ENCODE measurements at places on chromosomes 1 and 21.

- no peak overlapping the region for H3K27ac ChIP-seq
- DNase-seq: no peak
- peak overlapping the region; percentile 83 for H3K4me3 ChIP-seq
- H3K4me1 ChIP-seq: peaks cover 21% of the 10 kb centered on the region
- H3K36me3 ChIP-seq: peaks cover 14% of the 10 kb centered on the region
Measured at GRCh38 chr21:33544451-33545195, 1.8 kb downstream of the SON start.

- H3K4me3 ChIP-seq: no peak overlapping the region
- H3K4me1 ChIP-seq: no peaks in the 10 kb centered on the region
- H3K27me3 ChIP-seq: no peaks in the 10 kb centered on the region
- no peaks in the 10 kb centered on the region for H3K36me3 ChIP-seq
- H3K27ac ChIP-seq: no peak overlapping the region
- no peak for DNase-seq
Measured at GRCh38 chr1:151377150-151377884, 4.8 kb upstream of the SELENBP1 start.

- no peak overlapping the region for H3K27ac ChIP-seq
- H3K4me3 ChIP-seq: no peak overlapping the region
- H3K36me3 ChIP-seq: no peaks in the 10 kb centered on the region
- no peak for DNase-seq
- peaks cover 3% of the 10 kb centered on the region for H3K4me1 ChIP-seq
- peaks cover 31% of the 10 kb centered on the region for H3K27me3 ChIP-seq
Measured at GRCh38 chr1:6491966-6492365, 499 bp upstream of the PLEKHG5 start.

DNA sequence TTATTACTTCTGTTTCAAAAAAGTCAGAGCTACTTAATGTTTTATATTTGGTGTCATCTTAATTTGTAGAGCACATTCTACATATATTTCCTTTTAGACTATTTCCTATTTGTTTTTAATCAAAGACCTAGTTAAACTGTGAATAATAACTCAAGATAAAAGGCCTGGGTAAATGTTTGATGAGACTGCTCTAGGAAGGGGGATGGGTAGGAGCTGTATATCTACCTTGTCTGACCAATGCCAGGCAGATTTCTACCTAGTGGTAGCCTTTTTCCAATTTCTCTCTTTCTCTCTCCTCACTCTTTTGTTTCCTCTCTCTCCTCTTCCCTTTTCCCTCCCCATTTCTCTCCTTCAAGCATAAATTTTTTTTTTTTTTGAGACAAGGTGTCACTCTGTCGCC, 31.9 kb upstream of the IVNS1ABP start:
- no peak overlapping the region for H3K4me3 ChIP-seq
- no peaks in the 10 kb centered on the region for H3K27me3 ChIP-seq
- no peak overlapping the region for H3K27ac ChIP-seq
- no peaks in the 10 kb centered on the region for H3K36me3 ChIP-seq
- no peak for DNase-seq

GRCh38 chr1:52739699-52740467, 13.6 kb downstream of the ZYG11B start:
- no peak overlapping the region for H3K27ac ChIP-seq
- DNase-seq: no peak
- H3K4me1 ChIP-seq: peaks cover 9% of the 10 kb centered on the region
- no peak overlapping the region for H3K4me3 ChIP-seq
- no peaks in the 10 kb centered on the region for H3K36me3 ChIP-seq
- H3K27me3 ChIP-seq: no peaks in the 10 kb centered on the region

DNA sequence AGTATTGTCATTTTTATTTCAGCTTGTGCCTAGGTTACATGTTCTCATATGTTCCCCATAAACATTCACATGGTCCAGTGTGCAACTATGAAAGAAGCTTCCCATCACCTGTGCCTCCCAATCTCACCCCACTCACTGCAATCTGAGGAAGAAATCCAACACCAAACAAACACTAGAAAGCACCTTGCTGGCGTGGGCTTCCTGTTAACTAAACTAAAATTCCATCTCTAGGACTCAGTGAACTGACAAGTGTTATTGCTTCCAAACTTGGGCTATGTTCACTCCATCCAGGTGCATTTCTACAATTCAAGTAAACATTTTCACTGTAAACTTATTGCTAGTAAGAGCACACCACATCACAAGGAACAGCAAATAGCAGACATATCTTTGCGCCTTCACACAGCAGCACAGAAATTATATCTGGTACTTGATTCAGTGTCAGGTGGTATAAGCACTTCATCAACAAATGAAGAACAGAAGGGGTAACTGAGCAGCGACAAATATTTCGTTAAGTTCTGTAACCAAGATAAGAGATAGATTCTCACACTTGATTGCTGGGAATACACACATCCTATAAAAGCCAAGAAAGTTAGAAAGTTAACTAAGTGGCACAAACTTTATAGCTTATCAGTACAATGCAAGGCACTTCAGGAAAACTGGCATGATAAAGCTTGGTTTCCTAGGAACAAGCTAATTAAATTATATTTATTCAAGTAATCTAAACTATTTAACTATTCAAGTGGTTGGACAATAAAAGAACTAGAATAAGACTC, 8.9 kb upstream of the KCNJ15 start:
- DNase-seq: no peak
- no peaks in the 10 kb centered on the region for H3K27me3 ChIP-seq
- no peaks in the 10 kb centered on the region for H3K36me3 ChIP-seq
- H3K4me1 ChIP-seq: peaks cover 17% of the 10 kb centered on the region

DNA sequence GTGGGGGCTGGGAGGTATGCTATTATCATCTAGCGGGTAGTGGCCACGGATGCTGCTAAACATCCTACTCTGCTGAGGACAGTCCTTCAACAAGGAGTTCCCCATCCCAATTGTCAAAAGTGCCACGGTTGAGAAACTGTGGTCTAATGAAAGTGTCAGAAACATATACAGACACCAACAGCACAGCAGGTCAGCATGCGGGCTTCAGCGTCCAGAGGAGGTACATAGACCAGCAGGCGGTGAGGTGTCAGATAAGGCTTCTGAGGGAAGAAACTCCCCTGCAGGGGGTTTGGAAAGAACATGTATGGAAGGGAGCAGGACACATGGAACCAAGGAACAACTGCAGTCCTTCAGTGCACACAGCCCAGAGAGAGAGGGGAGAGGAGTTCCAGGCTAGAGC, 4.8 kb upstream of the TTC4 start:
- H3K36me3 ChIP-seq: no peaks in the 10 kb centered on the region
- no peak for DNase-seq
- peaks cover 50% of the 10 kb centered on the region for H3K27me3 ChIP-seq
- no peak overlapping the region for H3K4me3 ChIP-seq
- no peak overlapping the region for H3K27ac ChIP-seq

All from MM.1S (cell line).